GM04503 (cell line): ENCODE measurements at places on chromosomes 5 and 9.

- no peak for DNase-seq
Measured at GRCh38 chr5:107604146-107604910, 66.4 kb downstream of the EFNA5 start.

DNA sequence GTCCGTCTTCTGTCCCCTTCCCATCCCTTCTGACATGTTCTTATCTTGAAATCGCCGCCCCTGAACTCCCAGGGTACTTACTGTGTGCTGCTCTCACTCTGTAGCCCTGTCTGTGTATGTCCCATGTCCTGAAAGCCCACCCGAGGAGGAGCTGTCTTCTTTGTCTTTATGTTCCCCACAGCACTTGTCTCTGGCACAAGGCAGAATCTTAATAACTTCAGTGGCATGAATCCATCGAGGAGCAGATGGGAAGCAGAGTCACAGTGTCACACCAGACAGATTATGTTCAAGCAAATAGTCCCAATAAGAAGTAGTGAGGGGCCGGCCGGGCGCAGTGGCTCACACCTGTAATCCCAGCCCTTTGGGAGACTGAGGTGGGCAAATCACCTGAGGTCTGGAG lies 29.7 kb upstream of the LTC4S start:
- no peak for DNase-seq

DNA sequence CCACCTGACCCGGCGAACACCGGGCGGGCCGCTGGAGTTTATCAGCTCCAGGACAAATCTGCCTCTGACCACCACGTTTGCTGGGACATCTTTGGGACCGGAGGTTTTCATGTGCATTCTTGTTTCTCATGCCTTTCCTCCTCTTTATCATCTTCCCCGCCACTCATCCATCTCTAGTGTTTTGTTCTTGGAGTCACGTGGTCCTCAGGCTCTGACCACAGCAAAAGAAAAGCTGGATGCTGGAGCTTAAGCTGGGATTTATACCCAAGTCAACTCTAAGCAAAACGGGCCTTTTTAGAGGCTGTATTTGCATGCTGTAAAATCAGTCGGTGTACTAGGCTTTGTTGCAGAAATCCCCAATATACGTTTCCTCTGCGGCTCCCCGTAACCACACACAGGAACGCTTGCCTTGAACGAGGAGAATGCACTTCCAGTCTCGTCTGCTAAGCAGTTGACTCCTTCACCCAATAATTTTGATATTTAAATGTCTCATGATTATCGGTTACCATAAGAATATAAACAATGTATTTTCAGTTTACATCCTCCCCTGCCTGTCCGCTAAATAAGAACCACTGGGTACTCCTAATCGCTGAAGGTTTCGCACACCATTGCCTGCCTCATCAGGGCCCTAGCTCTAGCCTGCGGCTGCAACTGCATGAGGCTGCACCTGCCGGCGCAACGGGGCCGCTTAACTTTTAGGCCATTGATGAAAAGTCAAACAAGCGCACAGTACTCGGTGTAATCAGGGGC lies 560 bp upstream of the NDUFS6 start:
- no peak for DNase-seq

GRCh38 chr5:119417891-119418605 lies 34.2 kb upstream of the HSD17B4 start:
- peak; percentile 46 for DNase-seq
